ENCODE measurements at places on chromosomes 16 and 17.

DNA sequence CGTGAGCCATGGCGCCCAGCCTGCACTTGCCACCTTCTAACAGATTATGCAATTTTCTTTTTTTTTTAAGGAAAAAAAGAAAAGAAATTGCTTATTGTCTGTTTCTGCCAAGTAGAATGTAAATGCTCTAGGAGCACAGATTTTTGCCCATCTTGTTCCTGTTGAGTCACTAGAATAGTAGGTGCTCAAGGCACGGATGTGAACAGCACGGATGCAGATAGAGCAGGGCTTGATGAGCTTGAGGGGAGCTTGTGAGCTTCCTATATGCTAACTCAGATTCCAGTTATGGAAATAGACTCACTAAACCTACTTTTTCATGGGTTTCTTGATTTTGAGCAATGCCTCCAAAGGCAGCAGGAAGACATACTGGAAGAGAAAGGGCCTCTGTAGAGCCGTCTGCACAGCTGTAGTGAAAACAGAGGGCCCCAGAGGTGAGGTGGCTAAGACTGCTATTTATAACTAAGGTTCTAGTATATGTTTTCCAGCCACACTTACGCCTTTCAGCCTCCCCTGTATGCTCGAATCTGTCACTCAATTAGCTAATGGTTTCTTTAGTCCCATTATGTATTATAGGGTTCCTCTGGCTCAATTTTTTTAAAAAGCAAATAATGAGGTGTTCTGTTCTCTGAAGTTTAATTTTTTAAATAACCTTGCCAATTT is 72.8 kb downstream of the WWP2 start:
- no peak for DNase-seq

- DNase-seq, result peak; percentile 27
Observed at GRCh38 chr16:1863681-1864460, 8.1 kb downstream of the MEIOB start.

DNA sequence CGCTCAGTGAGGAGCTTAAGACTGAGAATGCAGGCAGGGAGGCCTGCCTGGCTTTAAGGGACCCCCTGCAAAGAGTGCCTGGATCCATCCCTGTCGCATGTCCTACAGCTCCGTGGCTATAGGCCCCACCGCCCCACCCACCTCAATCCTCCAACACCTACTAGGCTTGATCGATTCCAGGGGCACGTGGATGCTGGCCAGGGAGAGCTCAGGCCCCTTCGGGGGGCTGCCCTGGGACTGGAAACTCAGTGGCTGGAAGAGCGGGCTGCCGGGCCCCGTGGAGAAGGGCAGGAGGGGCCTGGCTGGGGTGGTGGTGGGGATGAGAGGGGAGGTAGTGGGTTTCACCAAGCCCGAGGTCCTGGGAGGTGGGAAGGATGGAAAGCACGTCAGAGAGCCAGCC is 22.2 kb downstream of the GGA3 start:
- DNase-seq, result no peak

- DNase-seq, result no peak
Observed at GRCh38 chr17:41009301-41009760, 403 bp upstream of the KRTAP3-1 start.

GRCh38 chr16:84223456-84223855 is 16.4 kb downstream of the KCNG4 start:
- no peak for DNase-seq

GRCh38 chr17:66963909-66964771 is at the start of gene CACNG4:
CACNG4 (plus strand) TSS chr17:66964707; CDS start chr17:66964912, 205 bp downstream.
- DNase-seq, result no peak

DNA sequence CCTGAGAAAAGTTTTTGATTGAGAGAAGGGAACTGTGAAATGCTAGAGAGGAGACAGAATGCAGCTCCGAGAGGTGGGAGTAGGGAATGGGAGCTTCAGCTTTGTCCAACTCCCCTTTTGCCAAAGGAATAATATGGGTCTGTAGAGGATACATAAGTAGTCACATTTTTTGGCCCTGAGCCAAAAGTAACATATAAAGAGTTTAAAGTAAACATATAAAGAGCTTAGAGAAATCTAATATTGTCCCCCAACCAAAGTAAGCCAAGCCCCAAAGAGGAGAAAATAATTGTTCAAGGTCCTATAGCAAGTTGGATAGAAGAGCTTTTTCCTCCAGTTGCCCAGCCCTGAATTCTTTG is 215.1 kb downstream of the TMEM114 start:
- no peak for DNase-seq

DNA sequence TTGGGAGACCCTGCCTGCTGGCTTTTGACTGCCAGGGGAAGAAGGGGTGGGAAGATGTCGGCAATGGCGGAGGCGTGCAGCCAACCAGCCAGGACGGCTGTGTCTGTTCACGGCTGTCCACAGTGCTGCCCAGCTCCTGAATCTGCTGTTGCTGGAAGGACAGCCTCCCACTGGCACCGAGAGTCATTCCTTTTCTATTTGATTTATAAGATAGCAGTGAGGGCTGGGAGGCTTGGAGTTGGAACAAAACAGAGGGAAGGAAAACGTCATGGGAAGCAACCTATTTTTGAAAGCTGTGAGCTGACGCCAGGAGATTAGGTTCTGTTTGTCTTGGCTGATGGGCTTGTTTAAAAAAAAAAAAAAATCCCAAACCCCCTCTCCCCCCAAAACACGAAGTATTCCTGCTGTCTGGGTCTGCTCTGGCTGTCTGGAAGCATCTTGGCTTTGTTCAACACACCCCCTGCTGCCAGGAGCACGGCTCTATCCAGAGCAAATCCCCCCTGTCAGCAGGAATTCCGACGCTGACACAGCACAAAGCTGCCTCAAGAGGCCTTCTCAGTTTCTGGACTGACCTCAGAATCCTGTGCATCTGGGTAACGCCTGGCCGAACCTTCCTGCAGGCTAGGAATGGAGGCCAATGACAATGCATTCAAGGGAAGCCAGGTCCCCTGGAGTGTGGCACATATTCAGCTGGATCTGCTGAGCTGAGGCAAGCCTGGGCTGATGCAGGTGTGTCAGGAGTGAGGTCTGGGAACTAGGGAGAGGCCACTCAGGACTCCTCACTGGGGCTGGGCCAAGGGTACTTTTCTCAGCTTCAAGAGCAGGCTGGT is 41.0 kb upstream of the SREBF1 start:
- peak; percentile 62 for DNase-seq

GRCh38 chr16:48971571-48972077 is 310.0 kb downstream of the CBLN1 start:
- no peak for DNase-seq

GRCh38 chr17:48028736-48029135 is 8.9 kb downstream of the COPZ2 start:
- DNase-seq, result no peak

GRCh38 chr17:7848739-7849129 is 6.1 kb upstream of the TMEM88 start:
- DNase-seq, result no peak

- peak; percentile 57 for DNase-seq
Observed at GRCh38 chr17:77363821-77364361, 223.1 kb downstream of the SEC14L1 start.

GRCh38 chr17:2974347-2974746 is 89.1 kb downstream of the OR1D5 start:
- no peak for DNase-seq

DNA sequence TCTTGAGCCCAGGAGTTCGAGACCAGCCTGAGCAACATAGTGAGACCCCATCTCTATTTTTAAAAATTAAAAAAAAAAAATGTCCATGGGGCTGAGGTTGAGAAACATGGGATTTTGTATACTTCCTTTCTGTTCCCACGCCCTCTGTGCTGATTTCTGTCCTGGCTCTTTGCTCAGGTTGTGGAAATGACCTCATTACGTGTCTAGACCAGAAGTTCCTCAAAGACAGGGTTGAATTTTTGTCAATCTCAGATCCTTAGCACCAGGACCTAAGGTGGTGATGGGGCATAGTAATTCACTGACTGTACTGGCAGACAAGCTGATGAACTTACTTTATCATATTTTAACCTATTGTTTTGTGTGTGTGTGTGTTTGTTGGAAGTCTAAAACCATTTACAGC is 11.2 kb upstream of the HNF1B start:
- no peak for DNase-seq

DNA sequence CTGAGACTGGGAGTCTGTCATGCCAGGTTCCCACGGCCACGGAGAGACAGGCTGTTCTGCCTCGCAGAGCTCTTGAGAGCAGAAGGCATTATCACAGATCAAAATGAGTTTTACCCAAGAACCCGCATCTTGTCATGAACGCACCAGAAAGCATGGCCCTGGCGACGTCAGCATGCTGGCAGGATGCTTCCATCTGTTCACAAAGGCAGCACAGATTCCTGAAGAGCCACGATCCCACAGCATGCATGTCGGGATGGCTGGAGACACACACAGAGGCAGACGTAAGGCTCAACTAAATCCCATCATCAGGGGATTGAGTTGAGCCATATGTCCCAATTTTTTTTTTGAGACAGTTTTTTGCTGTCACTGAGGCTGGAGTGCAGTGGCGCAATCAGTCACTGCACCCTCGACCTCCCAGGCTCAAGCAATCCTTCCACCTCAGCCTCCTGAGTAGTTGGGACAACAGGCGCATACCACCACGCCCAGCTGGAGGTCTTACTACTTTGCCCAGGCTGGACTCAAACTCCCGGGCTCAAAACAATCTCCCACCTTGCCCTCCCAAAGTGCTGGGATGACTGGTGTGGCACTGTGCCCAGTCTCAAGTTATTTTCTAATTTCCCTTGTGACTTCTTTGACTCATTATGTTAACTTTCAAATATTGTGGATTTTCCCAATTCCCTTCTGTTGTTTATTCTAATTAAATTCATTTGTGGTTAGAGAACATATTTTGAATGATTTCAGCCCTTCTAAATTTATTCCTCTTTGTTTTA is 11.1 kb downstream of the FANCA start:
- DNase-seq, result peak; percentile 42

DNA sequence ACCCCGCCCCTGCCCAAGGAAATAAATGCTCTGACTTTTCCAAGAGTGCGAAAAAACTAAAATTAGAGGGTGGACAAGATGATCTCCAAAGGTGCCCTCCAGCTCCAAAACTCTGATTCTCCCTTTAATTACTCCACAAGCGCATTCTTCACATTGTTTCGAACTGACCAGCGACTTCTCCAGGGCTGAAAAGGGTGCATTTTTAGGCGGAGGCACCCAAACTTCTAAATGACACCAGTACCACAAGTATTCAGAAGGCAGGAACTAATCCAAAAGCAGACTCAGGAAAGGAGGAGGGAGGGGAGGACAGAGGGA is 750 bp downstream of the ZFHX3 start:
- peak; percentile 86 for DNase-seq

- DNase-seq, result no peak
Observed at GRCh38 chr17:58066401-58066800, 16.8 kb upstream of the DYNLL2 start.

DNA sequence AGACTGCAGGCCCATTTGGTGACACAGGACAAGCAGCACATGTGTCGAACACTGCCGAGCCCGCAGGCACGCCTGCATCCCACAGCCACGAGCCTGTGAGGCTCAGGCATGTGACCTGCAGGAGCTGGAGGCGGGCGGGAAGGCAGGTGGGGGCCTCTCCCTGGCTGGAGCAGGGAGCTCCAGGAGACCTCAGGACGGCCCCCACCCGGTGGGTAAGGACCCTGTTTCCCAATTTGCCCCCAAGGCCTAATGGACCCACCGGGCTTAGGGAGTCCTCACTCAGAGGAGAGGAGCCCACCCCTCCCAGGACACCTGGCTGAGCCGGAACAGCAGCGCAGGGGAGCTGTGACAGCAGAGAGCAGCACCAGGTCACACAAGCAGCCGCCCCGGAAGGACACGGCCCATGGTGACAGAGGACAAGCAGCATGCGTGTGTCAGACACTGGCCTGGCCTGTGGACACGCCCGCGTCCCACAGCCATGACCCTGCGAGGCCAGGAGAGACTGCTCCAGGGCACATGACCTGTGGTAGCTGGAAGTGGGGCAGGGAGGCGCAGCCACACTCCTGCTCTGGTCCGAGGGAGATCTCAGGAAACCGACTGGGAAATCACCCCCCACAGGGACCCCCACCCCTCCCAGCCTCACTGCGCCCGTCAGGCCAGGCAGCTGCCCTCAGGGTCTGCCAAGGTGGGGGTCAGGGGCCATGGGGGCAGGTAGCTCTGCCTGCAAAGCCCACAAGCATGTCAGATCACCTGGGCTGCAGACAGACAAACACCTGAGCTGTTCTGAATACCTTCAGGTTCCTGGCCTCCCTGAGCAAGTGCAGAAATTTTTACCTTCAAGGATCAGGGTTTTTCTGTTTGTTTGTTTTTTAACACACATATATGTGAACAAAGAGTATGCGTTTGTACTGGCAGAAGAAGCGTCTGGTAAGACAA is 2.4 kb downstream of the SPSB3 start:
- DNase-seq, result no peak

GRCh38 chr16:27920391-27920891 is 143.1 kb downstream of the GSG1L start:
- DNase-seq, result no peak

DNA sequence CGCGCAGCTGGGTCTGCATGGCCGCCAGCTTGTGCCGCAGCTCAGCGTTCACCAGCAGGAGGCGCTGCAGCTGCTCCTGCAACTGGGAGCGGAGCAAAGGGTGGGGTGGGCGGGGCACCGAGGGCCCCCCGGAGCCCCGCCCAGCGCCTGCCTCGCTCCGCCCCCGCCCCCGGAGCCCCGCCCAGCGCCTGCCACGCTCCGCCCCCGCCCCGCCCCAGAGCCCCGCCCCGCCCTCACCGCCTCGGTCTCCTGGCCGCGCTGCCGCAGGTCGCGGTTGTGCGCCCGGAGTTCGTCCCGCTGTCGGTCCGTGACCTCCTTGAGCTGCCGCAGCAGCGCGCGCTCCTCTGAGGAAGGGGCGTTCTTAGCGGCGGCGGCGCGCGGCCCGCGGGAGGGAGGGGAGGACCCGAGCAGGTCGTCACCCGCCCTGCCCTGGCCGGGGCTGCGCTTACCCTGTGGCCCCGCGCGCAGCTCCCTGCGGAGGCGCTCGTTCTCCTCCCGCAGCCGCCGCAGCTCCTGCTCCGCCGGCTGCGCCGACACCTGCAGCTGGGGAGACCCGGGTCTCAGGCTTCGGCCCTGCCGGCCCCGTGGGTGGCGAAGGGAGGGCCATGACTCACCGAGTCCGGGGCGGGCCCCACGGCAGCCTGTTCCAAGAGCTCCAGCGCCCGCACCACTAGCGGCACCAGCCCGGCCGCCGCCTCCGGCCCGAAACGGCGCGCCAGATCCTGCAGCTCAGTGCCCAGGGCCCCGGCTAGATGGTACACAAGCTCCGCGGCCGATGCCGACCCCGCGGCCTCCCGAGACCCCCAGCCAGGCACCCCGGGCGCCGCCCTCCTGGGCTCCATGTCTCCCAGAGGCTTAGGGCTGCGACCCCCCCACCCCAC is 463 bp downstream of the RILP start:
- DNase-seq, result peak; percentile 99

Measured in GM03348 (cell line).